Breast epithelium (tissue), 4 donors: ENCODE measurements at places on chromosomes 6 and 20.

DNA sequence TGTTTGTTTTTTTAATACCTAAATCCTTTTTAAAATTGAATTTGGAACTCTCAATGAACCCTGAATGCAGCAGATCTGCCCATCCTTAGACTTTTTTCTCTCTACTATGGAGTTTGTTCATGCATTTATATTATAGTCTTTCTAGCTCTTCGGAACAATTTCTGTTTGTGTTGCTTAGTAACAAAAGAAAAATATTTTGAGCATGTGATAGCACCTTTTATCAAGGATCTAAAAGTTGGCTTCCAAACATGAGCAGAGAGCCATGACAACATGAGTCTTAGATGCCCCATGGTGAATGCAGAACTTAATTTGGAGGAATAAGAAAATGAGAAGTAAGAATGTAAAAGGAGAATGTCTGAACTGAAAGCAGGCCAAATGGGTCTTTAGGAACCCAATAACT, 133.7 kb downstream of the EDN1 start:
- no peak for DNase-seq

DNA sequence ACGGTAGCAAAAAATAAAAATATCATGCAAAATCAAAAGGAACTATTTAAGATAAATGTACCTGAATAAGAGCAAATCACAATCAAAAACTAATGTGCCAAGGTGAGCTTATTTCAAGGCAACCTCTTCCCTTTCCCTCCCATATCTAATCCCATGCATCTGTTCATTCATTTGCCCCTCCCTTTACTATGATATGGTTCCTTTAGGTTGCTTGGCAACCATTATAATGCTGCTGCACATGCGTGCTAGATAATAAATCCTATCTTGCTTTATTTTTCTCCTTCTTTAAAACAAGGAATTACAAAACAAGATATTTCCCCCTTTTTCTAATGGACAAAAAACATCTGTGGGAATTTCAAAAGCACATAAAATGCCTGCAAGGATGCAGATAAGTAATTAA, 318.2 kb upstream of the POU3F2 start:
- no peak for DNase-seq

GRCh38 chr6:84798257-84798656, 33.9 kb upstream of the TBX18 start:
- DNase-seq: no peak

DNA sequence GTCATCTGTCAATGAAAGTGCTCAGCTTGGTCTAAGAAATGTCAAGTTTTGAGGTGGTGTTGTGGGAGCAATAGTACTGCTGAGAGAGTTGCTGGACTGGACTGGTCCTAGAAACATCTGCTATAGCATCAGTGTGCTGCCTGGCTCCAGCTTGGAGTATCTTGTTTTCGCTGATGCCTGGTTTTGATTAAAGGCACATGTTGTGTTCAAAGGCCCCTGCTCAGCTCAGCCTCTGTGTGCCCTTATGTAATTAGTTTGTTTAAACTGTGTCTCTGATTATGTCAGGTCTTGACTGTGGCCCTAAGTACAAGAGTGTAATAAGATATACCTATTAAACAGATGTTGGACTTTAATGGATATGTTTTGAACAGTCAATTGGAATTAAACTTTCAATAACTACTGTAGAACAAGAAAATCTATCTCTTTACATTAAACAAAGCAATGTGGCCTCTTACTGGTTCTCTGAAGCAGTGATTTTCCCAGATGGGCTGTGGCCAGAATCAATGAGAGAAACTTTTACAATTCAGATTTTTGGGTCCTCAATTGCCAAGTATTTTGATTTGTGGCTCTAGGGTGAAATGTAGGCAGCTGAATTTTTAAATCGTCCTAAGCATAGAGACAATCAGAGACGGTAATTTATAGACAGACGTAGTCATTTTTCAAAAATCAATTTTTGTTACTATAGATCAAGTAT, 668.2 kb downstream of the DHX35 start:
- DNase-seq: no peak

DNA sequence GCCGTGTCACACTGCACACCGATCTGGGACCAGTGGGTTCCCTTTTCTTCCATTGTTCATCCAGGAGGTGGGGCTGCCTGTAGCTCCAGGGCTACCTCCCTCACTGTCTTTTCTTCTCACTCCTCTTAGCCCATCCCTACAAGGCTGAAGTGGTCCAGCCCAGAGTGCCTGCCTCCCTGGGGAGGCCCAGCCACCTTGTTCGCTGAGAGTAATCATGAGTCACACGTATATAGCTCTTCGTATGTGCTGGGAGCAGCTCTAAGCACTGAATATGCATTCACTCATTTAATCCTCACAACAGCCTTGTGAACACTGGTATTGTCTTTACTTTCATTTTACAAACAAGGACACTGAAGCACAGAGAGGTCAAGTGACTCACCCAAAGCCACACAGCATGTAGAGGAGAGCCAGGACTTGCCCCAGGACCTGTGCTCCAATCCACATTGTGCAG, 14.7 kb upstream of the CCDC167 start:
- no peak for DNase-seq

GRCh38 chr20:51384875-51385274, 157.6 kb downstream of the NFATC2 start:
- DNase-seq: no peak

DNA sequence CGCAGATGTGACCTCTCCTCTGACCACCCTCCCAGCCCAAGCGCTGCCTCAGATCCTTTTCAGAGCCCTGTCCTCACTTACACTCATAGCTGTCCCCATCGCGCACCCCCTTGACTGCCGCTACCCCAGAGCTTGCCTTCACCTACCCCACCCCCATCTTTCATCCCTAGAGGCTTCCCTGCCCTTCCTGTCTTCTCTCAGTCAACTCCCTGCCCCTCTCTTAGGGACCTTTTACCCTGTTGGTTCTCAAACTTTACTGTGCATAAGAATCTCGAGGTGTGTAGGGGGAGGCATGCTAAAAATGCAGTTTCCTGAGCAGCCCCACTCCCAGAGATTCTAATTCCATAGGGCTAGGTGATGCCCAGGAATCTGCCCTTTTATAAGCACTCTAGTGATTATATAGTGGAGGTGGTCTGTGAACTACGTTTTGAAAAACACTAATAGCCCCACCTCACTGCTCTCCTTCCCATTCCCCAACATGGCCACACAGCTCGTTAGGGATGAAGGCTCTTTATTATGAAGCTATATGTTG, 725 bp downstream of the TM9SF4 start:
- DNase-seq: no peak

GRCh38 chr6:9789201-9789600, 625.7 kb downstream of the TFAP2A start:
- no peak for DNase-seq

- DNase-seq: no peak
These were observed 102.4 kb upstream of the SPTLC3 start for GRCh38 chr20:12906361-12906760.

GRCh38 chr6:45818655-45819054, 197.0 kb downstream of the CLIC5 start:
- no peak for DNase-seq

DNA sequence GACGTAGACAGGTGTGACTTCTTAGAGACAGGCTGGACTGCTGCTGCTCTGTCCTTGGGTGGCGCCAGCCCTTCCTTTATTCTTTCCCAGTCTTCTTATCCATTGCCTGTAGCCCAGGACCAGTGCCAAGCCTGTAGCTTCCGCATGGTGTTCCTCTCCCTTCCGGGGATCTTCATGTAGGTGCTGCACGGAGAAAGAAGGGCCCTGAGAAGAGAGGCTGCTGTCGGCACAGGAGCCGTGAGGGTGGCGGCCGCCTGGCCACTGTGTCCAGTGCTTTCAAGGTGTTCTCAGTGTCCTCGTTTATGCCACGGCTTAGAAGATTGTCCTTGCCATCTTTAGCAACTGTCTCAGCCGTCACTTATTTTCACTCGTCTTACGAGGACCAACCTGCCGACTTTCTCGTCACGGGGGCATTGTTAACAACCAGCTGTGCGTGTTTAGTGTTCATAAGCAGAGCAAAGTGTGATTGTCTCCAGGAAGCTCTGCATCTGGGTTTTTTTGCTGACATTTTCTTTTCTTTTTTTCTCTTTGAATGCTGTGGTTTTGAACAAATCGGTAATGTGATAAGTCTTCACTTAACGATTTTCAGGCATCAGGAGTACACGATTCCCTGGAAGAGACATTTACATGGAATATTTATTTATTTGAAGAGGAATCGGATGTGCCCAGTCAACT, 61.2 kb downstream of the PPP1R14C start:
- no peak for DNase-seq

GRCh38 chr20:1490643-1491195, 501 bp downstream of the SIRPB2 start:
- no peak for DNase-seq
